Activated T-helper 1 cell treated with Interleukin-2 at 50 U/mL for 16 hours (primary cell): ENCODE measurements at places on chromosomes 13 and 19.
A peak's percentile ranks its signal among the peaks of the same experiment; 100 is the strongest.

DNA sequence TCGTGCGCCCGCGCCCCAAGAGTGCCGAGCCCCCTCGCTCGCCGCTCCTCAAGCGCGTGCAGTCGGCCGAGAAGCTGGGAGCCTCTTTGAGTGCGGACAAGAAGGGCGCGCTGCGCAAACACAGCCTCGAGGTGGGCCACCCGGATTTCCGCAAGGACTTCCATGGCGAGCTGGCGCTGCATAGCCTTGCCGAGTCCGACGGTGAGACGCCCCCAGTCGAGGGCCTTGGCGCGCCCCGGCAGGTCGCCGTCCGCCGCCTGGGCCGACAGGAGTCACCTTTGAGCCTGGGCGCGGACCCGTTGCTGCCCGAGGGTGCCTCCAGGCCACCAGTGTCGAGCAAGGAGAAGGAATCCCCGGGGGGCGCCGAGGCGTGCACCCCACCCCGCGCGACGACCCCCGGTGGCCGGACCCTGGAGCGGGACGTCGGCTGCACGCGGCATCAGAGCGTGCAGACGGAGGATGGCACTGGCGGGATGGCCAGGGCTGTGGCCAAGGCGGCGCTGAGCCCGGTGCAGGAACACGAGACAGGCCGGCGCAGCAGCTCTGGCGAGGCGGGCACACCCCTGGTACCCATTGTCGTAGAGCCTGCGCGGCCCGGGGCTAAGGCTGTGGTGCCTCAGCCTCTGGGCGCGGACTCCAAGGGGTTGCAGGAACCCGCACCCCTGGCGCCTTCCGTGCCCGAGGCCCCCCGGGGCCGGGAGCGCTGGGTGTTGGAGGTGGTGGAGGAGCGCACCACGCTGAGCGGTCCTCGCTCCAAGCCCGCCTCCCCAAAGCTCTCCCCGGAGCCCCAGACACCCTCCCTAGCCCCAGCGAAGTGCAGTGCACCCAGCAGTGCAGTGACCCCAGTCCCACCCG, 7.1 kb downstream of the DNASE2 start:
- no peak for DNase-seq

DNA sequence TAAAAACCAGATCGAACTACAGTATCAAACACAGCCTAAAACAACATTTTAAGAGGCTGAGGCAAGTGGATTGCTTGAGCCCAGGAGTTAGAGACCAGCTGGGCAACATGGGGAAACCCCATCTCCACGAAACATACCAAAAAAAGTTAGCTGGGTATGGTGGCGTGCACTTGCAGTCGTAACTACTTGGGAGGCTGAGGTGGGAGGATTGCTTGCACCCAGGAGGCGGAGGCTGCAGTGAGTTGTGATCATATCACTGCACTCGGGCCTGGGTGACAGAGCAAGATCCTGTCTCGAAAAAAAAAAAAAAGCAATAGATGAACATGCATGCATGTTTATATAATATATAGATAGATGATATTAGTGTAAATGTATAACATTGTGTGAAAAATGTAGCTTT, 5.2 kb upstream of the MRPS31 start:
- no peak for DNase-seq

- DNase-seq = no peak
Measured at GRCh38 chr19:38721979-38722773, 22.1 kb downstream of the CAPN12 start.

DNA sequence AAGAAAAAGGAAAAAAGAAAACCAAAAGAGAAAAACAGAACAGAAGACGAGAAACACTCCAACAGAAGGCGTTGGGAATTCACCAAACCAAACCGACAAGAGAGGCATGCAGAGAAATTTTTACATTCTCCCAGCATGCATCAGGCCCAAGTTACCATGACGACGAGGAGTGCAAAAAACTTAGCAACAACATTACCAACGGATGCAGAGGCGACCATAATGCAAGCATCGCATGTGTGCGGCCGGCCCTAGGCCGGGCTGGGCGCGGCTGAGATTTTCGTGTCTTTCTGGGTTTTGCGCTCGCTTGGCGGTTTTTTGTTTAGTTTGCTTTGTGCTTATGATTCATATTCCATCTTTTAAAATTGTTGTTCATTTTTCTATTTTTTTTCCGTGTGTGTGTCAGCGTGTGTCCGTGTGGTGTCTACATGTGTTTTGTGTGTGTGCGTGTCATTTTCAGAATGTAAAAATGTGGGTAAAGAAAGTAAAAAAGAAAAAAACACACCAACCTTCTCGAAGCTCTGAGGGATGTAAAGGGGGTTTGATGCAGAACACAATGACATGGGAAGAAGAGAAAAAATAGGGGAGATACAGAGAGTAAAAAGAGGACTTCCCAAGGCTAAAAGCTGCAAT, 84.9 kb downstream of the PTPRS start:
- DNase-seq = no peak

- no peak for DNase-seq
Measured at GRCh38 chr19:32497391-32497790, 83.6 kb upstream of the PDCD5 start.

- DNase-seq = no peak
Measured at GRCh38 chr19:46109876-46110275, 14.6 kb downstream of the IGFL3 start.

- DNase-seq = no peak
Measured at GRCh38 chr19:35254341-35255297, 5.8 kb downstream of the LSR start.

DNA sequence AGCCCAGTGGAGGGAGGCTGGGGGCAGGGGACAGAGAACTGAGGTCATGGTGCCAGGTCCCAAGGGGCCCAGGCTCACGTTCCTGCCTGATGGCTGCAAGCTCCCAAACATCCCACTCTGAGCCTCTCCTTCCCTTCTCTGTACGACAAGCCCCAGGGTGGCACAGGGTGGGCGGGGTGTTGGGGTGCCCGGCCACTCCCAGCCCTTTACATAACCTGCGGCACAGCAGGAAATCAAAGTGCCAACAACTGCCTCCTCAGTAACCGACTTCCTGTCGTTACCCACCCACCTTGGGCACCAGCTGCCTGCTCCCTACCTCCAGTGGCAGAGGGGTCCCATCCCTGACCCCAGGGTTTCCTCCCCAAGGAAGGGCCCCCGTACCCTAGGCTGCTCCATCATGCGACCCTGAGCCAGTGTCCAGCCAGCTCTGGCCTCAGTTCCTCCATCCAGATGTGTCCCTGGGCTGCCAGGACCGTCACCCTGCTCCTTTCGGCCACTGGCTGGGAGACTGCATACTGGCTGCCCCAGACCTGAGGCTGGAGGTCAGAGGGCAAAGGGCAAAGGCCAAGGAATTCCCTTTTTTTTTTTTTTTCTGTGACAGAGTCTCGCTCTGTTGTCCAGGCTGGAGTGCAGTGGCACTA, 27.7 kb upstream of the NFIC start:
- peak; percentile 54 for DNase-seq

- DNase-seq = no peak
Measured at GRCh38 chr19:15251010-15251748, 18.9 kb upstream of the EPHX3 start.

DNA sequence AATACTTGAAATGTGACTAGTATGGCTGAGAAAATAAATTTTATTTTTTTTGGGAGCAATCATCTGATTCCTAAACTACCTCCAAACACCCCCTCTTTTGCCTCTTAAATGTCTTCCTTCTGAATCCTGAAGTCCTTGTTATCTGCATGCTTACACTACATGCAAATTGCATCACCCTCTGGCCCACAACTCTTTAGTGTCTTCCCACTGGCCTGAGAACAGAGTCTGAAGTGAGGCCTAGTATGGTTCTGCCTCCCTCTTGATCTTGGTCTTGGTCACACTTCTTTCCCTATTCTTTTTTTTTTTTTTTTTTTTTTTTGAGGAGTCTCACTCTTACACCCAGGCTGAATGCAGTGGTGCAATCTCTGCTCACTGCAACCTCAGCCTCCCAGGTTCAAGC, 4.8 kb downstream of the ZNF558 start:
- no peak for DNase-seq

DNA sequence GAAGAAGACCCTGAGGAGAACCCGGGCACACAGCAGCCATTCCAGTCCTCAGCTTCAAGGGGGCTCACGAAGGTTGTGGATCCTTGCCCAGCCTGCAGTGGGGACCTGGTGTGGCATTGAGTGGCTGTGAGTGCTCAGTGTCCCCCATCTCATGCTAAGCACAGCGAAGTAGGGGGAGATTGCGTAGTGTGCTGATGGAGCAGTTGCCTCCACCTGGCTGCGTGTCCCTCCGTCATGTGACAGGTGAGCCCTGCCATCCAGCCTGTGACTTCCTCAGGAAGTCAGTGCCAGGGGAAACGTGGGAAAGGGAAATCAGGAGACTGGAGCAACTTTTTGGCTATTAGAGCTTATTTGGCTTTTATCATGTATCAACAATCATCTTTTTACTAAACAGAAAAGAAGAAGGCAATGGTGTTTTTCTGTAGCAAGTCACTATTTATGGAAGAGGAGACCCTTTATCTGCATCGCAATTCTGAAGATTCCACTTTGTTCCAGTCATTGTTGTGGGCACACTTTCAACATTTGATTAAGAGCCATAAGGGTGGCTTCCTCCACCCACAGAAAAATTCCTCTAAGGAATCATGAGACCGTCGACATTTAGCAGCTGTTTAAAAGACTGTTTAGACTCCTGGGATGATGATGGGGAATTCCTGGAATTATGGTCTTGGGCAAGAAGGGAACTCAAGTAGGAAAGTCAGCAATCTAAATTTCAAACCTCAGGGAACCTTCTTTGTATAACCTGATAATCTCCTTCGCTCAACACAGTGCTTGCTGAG, 126.8 kb upstream of the SPATA13 start:
- DNase-seq = no peak

- DNase-seq = no peak
Measured at GRCh38 chr19:48560095-48560530, 8.1 kb downstream of the SULT2B1 start.

GRCh38 chr19:38836159-38836982, 4.8 kb upstream of the ECH1 start:
- DNase-seq = no peak

- no peak for DNase-seq
Measured at GRCh38 chr13:28522871-28523270, 27.9 kb upstream of the FLT1 start.

GRCh38 chr19:56113074-56113632, 7.9 kb downstream of the ZNF787 start:
- DNase-seq = no peak

- no peak for DNase-seq
Measured at GRCh38 chr13:80436571-80437169, 95.7 kb upstream of the SPRY2 start.

- no peak for DNase-seq
Measured at GRCh38 chr19:19319732-19320360, 463 bp downstream of the SUGP1 start.

- DNase-seq = no peak
Measured at GRCh38 chr19:45144431-45145269, 16.1 kb downstream of the NKPD1 start.

DNA sequence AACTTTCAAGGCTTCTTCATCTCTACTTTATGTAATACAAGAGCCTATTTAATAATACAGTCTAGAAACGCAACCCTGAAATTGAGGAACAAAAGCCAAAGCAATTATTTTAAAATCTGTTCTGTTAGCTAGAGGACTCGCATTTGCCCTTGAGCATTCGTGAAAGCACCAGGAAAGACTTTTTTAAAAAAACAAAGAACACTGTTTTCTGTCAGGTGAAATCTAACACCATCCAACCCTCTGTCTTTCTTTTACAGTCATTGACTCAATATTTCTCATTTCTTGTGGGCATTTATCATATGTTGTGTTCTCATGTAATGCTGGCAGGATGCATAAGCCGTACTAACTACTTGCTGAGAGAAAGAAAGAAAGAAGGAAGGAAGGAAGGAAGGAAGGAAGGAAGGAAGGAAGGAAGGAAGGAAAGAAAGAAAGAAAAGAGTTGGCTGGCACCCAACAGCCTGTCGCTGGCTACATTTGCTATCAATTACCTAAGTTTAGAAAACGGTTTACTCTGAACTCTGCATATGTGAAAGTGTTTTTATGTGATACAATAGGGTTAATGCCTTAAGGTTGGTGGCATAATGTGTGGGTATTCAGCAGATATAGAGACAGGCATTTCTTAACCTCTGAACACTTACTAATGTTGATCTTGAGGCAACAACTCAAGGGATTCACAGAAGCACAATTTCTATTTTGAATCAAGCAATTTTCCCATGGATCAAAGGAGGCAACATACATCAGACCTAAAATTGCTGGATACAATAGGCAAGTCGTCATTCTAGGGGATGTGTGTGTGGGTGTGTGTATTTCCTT, 445.4 kb downstream of the DCT start:
- no peak for DNase-seq

- no peak for DNase-seq
Measured at GRCh38 chr13:100722517-100722916, 47.9 kb upstream of the TMTC4 start.

GRCh38 chr13:93226623-93227279, at the start of gene GPC6:
TSS of gene GPC6 (plus strand) at chr13:93226807.
- no peak for DNase-seq

- no peak for DNase-seq
Measured at GRCh38 chr19:35049456-35049855, 7.9 kb downstream of the HPN start.

GRCh38 chr19:4172861-4173473, 9.4 kb downstream of the SIRT6 start:
- peak; percentile 45 for DNase-seq

- DNase-seq = no peak
Measured at GRCh38 chr19:43485951-43486350, 18.6 kb downstream of the PHLDB3 start.

- DNase-seq = no peak
Measured at GRCh38 chr19:28049875-28050274, 1163.1 kb downstream of the UQCRFS1 start.

DNA sequence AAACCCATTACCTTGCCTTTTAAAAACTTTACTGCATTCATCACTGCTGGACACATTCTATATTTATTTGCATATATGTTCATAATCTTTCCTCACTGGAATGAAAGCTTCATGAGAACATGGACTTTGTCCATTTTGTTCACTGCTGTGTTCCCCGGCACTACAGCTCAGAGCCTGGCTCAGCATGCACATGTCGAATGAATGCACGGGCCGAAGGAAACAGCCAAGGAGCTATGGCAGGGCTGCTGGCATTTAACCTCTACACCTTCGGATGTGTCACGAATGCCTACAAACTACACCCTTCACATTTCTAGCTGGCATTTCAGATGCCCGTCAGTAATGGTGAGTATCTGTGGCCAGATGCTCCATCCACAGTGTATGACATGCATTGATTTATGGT, 7.6 kb downstream of the MTIF3 start:
- DNase-seq = no peak

DNA sequence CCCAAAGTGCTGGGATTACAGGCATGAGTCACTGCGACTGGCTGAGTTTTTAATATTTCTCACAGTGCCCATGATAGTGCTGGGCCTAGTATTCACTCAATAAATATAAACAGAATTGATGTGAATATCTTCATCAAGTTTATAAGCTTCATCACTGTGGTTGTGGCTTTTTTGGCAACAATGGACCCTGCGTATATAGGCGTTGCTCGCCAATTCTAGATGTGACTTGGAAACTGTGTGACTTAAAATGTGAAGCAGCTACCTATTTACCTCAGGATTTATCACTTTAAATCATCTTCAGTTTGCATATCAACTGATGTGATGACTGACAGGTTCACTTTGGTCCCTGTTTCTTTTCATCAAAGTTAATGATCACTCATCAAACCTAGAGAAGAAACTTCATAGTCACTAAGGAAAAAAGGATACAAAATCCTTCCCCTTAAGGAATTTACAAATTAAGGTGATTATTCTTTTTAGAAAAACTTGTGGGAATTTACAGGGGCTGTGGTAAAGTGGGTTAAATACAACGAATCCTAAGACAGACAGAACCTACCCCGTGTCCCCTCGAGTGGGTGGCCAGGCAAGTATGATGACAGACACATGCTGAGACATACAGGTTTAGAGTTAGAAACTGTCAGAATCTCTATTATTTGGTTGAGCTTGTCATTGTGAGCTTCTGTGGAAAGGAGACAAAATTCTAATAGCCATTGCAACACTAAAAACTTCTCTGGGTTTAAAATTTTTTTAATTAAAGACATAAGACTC, 101.3 kb downstream of the AKAP11 start:
- DNase-seq = no peak
